ENCODE measurements at places on chromosomes 12 and 14.

DNA sequence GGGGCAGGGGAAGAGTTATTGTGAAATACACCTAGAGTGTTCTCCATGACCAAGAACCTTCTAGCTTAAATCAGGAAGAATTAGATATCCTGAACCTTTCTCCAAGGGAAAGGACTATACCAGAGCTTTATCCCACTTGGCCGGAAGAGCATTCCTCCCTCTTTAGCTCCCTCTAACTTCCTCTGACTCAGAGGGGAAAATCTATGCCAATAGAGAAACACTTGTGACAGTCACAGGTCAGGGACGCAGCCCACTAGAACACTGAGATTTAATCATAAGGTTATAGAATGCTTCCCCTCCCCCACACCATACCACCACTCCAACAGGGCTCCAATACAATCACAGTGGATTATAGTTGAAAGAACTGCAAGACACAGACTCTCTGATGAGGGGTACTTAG is 55.4 kb upstream of the RFX4 start:
- peaks cover 12% of the 10 kb centered on the region for H3K27me3 ChIP-seq
- no peaks in the 10 kb centered on the region for H3K4me1 ChIP-seq
- H3K4me3 ChIP-seq: no peak overlapping the region
- H3K36me3 ChIP-seq: no peaks in the 10 kb centered on the region
- no peak for DNase-seq
- H3K27ac ChIP-seq: no peak overlapping the region

DNA sequence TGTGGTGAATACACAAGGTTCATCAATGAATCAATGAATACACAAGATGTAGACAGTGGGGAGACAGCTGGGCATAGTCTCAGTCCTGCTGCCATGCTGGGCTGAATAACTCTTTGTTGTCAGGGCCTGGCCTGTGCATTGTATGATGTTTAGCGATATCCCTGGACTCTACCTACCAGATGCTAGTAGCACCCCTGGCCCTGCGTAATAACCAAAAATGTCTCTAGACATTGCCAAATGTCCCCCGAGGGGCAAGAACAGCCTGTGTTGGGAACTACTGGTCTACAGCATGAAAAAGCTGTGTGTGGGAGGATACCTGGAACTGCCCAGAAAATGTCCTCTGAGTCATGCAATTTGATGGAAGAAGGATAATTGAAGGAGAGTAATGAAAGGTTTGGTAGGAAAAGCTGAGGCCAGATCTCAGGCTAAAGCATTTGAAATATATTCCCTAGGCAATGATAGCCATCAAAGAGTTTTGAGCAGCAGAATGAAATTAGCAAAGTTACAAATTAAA is 128.2 kb downstream of the TMEM30B start:
- peaks cover 15% of the 10 kb centered on the region for H3K27me3 ChIP-seq
- peaks cover 3% of the 10 kb centered on the region for H3K4me1 ChIP-seq
- H3K36me3 ChIP-seq: no peaks in the 10 kb centered on the region
- DNase-seq: no peak
- no peak overlapping the region for H3K27ac ChIP-seq
- H3K4me3 ChIP-seq: no peak overlapping the region

DNA sequence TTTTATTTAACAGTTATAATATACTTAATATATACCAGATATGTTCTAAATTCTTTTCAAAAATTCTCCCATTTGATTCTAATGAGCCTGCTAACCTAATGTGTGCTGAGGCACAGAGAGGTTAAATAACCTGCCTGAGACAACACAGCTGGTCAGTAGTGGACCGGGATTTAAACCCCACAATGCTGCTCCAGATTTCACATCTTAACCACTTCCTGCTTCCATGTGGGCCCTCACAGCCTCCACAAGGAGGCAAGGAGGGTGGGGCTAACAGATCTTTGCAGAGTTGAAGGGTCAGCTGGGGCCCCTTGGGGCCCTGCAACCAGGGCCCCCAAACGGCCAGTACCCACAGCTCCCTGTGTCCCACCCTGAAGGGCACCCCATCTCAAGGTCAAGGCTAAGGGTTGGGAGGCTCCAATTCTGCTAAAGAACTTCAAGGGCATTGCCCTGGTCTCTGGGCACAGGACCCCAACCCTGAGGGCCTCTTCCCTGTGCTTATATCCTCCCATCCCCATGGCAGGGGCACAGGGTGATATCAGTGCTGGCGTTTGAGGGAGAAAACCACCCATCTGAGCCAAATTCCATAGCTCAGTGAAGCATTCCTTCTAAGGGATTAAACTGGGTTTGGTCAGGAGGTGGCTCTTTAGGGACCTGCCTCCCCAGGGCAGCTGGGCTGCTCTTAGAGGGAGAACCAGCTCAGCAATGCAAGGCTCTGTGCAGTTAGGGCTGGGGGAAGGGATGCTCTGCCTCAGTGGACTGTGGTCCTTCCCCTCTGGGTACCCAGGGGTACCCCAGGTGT is 2.2 kb downstream of the KRT80 start:
- H3K36me3 ChIP-seq: no peaks in the 10 kb centered on the region
- H3K27ac ChIP-seq: no peak overlapping the region
- DNase-seq: no peak
- peaks cover 11% of the 10 kb centered on the region for H3K27me3 ChIP-seq
- H3K4me3 ChIP-seq: no peak overlapping the region

GRCh38 chr12:132160016-132160415 is 15.8 kb downstream of the NOC4L start:
- H3K36me3 ChIP-seq: no peaks in the 10 kb centered on the region
- H3K27me3 ChIP-seq: no peaks in the 10 kb centered on the region
- H3K4me3 ChIP-seq: no peak overlapping the region
- peak; percentile 51 for DNase-seq
- no peak overlapping the region for H3K27ac ChIP-seq
- peaks cover 7% of the 10 kb centered on the region for H3K4me1 ChIP-seq

GRCh38 chr14:73386342-73386741 is 72.0 kb downstream of the NUMB start:
- H3K27me3 ChIP-seq: no peaks in the 10 kb centered on the region
- H3K4me1 ChIP-seq: peaks cover 3% of the 10 kb centered on the region
- H3K36me3 ChIP-seq: peaks cover 19% of the 10 kb centered on the region

DNA sequence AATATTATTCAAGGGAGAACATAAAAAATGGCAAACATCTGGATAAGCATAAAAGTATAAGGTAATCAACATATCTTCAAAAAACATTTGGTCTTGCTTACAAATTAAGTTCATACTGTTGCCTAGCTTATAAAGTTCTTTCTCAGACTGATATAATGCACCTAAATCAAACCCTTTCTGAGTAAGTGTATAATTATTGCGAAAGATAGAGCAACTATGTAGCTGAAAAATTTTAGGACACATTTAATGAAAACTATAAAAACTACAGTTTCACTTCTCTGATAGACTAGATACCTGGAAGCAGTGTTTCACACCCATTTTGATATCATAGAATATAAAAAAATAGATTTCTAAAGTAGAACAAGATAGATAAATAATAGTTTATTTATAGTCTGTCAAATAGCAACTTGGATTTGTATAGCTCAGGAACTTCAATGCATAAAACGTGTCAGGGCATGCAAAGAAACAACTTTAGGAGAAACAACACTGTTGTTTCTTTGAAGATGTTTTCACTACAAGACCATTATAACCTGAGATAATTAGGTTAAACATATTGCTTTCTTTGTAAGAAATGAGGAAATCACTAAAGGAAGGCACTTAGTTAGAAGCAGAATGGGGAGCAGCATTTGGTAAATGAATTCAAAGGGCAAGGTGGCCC is 7.6 kb downstream of the CLECL1 start:
- H3K4me3 ChIP-seq: no peak overlapping the region
- DNase-seq: no peak
- peaks cover 4% of the 10 kb centered on the region for H3K4me1 ChIP-seq
- H3K36me3 ChIP-seq: no peaks in the 10 kb centered on the region
